Temporal lobe (tissue), 4 donors: ENCODE measurements at places on chromosomes 1 and 21. TPM values are rescaled to one million over a fixed set of nuclear protein-coding genes. Genes with fewer than 3 reads are reported as not detected.

TMIGD3 gene
- 0.74 TPM for total RNA-seq

SERPINC1 gene
- total RNA-seq = not detected

ADAMTS4 gene
- 0.49 TPM for total RNA-seq

XKR8 gene
- 2.5 TPM for total RNA-seq

IQGAP3 gene
- total RNA-seq = 0.98 TPM

IPO13 gene
- total RNA-seq = 14.0 TPM

PWP2 gene
- total RNA-seq = 9.6 TPM
